ENCODE measurements at places on chromosomes 5 and 9. TPM values are rescaled to one million over a fixed set of nuclear protein-coding genes. Genes with fewer than 3 reads are reported as not detected.

The DTWD2 gene
- total RNA-seq: 5.8 TPM

The TTC16 gene
- not detected for total RNA-seq

The ZBED3 gene
- total RNA-seq: 0.76 TPM

The LCN1 gene
- total RNA-seq: not detected

The PHYHD1 gene
- not detected for total RNA-seq
